Activated T-cell treated with anti-CD3 and anti-CD28 coated beads, Interleukin-2, amount 50 U/mL, for 72 hours (primary cell): ENCODE measurements at places on chromosomes 16 and 17.

GRCh38 chr17:45218895-45219661, 2.6 kb upstream of the FMNL1 start:
- DNase-seq, result peak; percentile 85

DNA sequence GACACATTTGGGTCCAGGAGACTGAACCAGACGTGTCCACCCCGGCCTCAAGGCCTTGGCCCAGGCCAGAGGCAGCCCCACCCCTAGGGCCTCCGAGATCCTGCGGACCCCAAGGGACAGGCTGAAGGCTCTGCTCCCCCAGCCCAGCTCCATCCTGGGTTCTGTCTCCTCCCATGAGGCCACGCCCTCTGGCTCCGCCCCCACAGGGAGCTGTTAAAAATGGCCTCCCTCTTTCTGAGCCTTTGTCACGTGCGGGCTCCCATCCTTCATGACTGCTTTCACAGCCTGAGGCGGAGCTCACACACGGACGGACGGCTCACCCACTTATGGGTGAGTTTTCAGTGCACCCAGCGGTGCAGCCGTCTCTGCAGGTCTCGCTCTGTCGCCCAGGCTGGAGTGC, 6.5 kb upstream of the CACNA1H start:
- DNase-seq, result no peak

GRCh38 chr16:88703486-88704309, 2.5 kb downstream of the RNF166 start:
- DNase-seq, result peak; percentile 84

DNA sequence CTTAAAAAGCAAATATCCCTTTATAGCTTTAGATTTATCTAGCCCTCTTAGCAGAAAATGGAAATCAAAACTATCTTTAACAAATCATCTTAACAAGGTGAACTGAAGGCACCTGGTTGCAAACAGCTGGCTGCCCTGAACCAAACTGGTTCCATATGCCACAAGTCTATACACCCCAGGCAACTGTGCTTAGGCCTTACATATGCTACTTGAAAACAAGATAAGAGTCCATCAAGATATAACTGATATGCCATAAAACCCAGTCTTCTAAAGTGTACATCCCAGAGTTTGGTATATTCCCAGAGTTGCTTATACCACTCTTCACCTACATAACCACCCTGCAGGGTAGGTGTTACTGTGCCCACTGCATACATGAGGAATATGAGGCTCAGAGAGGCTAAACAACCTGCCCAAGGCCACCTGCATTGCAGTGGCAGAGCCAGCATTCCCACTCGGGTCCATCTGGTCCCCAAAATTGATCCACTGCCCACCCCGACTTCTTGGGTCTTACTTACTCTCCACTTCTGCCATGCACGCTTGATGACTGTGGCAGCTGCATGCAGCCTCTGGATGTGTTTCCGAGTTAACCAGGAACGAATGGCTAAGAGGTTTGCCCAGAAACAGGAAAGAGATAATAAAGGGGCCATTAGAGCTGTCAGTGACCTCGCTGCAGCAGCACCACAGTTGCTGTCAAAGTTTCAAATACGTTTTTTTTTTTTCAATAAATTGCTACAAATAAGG, 12.2 kb downstream of the ZNHIT3 start:
- no peak for DNase-seq

DNA sequence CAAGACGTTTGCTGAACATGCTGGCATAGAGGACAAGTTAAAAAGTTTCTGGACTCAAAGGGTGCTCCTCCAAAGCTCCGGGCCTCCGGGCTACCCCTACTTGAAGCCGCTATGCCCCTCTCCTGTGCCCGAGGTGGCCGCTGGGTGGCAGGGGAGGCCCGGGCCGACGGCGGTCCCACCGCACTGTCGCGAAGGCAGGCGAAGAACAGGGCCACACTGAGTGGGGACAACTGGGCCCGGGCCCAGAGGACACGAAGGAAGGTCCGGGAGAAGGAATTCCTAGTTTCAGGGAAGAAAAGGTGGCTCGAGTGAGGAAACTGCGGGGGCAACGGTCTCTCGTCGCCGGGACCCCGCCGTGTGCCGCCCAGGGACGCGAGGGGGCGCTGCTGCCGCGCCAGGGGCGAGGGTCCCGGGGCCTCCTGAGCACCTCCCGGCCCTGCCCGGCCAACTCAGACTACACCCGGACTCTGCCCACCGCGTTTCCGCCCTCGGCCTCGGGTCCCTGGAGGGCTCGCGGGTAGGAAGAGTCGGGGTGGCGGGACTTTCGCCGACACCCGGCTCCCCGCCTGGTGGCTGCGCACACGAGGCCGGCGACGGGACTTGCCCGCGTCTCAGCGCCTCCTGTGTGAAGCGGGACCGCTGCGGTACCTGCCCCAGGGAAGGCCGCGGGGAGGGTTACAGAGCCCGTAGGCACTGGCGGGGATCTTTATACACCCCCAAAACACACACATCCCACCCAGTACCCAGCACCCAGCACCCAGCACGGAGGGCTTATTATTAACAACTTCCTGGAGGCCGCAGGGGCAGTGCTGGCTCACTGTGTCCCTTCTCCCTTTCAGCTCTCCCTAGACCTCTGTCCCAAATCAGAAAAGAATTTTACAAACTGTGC, 772 bp upstream of the CHCT1 start:
- peak; percentile 87 for DNase-seq

DNA sequence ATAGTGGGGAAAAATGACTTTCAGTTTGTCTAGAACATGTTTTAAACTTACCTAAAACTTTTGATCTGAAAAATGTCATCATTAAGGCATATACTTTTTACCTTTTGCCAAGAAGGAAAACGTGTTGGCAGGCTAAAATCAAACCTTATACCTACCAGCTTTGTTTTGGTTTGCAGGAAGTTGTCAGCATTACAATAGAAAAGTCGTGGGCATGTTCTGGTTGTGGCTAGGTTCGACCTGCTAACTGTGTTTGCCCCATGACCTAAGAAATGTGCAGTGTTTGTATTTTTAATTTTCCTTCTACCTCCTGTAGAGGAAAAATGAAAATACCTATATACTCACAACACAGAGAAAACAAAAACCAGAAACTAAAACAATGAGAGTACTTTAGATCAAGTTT, 13.0 kb downstream of the SKAP1 start:
- DNase-seq, result no peak

GRCh38 chr16:2270588-2271470, 2.9 kb upstream of the RNPS1 start:
- DNase-seq, result no peak

DNA sequence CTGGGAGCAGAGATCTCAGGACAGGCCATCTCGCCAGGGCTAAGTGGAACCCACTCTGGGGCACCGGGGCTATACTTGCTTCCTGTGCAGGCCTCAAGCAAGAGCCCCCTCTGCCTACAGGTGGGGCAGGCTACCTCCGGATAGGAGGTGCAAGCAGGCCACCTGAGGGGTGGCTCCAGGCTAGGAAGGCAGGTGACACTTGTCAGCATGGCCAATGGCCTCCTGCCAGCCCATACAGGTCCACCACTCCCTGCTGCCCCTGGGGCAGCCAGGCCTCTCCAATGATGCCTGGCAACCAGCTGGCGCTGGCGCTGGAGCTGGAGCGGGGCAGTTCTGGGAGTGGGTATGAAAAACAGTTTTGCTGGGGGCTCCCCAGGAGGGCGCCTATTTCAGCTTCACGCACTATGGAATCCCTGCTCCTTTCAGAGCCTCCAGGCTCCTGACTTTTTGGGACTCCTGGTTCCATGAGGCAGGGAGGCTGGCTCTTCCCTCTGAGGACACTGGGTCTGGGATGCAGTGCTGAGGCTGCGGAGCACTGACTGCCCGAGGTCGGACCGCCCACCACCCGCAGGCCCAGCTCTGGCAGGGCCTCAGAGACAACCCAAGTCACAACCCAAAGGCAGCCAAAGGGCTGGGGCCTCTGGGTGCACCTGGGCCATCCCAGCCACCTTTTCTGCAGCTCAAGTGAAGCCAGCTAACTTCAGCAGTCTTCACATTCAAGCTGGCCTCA, 8.4 kb upstream of the SREBF1 start:
- DNase-seq, result no peak
